ENCODE measurements at places on chromosomes 2 and 18.

DNA sequence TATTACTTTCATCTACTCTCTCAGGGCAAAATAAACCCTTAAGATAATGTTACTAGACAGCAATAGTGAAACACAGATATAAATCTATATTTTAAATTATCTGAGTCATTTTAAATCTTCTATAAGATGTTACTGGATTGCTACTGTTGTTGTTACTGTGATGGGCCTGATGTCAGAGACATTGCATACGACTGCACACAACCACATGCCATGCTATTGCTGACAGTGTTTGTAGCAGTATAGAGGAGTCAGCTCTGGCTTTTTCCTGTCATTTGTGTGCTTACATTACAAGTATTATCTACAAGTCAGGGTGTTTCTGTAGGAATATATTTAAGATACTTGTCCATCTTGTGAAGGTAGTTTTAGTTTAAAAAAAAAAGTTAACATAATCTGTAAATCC lies 63.9 kb downstream of the CCDC148 start:
- no peak for DNase-seq

- peak; percentile 8 for DNase-seq
Observed at GRCh38 chr2:230068016-230068650, 591 bp downstream of the SLC16A14 start.

- DNase-seq = no peak
Observed at GRCh38 chr18:76347341-76347740, 147.7 kb downstream of the ZNF516 start.

GRCh38 chr18:44156776-44157335 lies 523.8 kb upstream of the SETBP1 start:
- no peak for DNase-seq

DNA sequence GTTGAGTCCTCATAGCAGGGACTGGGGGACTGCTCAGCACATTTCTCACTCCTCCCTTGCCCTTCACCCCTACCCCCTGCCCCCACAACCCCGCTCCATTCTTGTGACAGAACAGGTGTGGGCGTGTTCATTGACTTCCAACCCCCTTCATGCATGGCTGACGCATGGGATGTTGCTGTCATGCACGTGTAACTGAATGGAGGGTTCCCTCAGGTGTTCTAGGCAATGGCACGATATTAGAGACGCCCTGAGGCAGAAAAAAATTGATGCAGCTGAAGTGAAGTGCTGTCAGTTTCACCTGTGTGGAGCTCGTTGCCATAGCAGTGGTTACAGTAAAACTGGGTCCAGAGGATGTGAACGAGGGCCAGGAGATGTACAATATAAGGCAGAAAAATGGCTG lies 6.5 kb upstream of the THOC1 start:
- DNase-seq = no peak

- DNase-seq = no peak
Observed at GRCh38 chr18:78793313-78794070, 186.1 kb upstream of the SALL3 start.

- DNase-seq = no peak
Observed at GRCh38 chr2:236600892-236601291, 31.3 kb downstream of the ACKR3 start.

DNA sequence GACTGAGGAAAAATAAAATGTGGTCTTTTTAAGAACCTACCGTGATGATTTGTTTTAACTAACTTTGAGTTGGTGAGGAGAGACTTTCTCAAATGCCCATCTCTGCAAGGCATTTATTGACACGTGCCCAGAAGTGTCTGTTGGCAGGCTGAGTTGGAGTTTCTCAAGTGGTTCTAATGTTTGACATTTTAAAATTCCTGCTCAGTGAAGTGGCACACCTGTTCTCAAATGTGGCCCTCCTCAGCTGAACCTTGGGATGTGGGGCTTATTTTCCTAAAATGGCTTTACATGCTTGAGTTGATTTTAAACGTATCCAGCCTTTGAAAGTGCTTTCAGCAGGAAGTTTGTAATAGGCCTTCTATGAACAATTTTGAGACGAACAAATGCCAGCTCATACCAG lies 876 bp upstream of the CAVIN2 start:
- DNase-seq = no peak

- peak; percentile 86 for DNase-seq
Observed at GRCh38 chr2:236745420-236746210, 176.0 kb downstream of the ACKR3 start.

DNA sequence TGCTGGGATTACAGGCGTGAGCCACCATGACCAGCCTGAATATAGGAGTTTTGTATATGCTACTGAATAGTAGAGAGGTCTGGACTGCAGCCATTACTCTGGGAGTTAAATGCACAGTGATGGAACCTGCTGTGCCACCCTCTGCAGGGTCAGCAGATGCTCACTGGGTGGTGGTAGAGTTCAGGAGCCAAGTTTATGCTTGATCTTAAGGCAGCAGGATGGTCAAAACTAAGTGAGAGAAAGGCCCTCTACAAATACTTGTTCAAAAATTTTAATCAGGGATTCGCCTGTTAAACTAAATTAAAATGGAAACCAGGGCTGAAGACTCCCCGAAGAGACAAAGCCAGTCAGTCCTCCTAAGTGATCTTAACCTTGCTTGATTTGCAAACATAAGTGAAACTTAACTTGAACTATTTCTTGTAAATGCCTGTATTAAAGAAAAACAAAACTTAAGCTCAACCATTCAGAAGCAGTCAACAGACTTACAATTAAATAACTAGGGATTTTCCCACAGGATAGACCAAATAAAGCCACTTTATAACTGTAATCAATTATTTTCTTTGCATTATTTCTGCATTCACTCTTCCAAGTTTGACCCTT lies 4.2 kb upstream of the WDFY1 start:
- DNase-seq = no peak

DNA sequence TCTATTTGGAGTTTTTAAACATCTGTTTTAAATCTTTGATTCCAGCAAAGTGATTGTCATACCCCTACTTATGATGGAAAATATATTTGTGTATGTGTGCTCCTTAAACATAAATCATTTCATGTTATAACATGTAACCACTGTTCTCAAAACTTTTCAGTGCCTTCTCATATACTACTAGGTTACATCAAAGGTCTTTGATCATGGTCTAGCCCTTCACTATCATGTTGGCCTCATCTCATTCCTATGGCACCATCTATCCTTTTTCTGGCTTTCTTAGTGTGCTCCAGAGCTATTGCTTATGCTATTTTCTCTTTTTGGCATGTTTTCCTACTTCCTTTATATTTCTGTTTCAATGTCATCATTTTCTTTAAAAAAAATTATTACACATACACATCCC lies 367.9 kb upstream of the SLC39A10 start:
- DNase-seq = no peak

- peak; percentile 37 for DNase-seq
Observed at GRCh38 chr2:10924441-10924840, 12.7 kb downstream of the KCNF1 start.

- DNase-seq = no peak
Observed at GRCh38 chr2:98485453-98485755, 40.7 kb downstream of the INPP4A start.

DNA sequence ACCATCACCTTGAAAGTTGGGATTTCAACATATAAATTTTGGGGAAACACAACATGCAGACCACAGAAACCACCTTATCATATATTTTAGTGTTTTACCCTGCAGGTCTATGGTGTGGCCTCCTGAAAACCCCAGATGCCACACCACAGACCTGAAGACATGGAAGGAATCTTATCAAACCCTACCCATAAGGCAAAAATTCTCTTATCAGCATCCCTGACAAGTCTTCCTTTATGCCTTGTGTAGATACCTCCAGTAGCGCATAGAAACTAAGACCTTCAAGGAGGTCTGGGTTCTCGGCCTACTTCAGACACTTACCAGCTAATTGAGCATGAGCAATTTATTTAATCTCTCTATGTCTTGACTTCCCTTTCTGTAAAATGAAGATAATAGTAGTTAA lies 59.1 kb upstream of the SLC14A2 start:
- DNase-seq = no peak

GRCh38 chr18:49795612-49796552 lies 17.5 kb downstream of the ACAA2 start:
- DNase-seq = no peak

DNA sequence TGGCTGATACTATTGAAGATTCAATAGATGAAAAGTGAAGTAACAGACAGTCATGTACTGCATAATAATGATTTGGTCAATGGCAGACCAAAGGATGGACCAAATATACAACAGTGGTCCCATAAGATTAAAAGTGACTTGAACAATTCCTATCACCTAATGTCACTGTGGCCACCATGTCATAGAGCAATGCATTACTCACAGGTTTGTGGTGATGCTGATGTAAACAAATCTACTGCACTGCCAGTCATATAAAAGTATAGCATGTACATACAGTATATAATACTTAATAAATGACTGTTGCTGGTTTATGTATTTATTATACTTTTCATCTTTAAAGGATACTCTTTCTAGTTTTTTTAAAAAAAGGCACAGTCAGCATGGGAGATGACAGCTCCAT lies 99.9 kb downstream of the USP34 start:
- no peak for DNase-seq

- no peak for DNase-seq
Observed at GRCh38 chr2:46273225-46273863, 23.9 kb upstream of the EPAS1 start.

- no peak for DNase-seq
Observed at GRCh38 chr2:224817676-224818075, 101.5 kb upstream of the CCDC195 start.

DNA sequence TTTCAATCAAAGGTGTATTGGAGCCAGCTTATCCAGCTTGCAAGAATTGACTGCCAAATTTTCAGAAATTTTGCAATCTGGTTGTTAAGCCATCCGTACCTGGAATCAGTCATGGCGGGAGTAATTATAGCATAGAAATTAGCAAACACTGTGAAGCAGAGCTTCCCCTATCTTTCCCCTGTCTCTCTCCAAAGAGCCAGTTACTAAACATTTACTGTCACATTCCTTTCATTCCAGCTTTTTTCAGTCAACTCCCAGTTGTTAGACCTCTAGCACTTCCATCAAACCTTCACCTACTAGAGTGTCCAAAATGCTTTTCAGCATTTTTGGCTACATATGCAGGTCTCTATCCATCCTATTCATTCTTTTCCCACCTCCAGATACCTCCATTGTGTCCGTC lies 137.4 kb downstream of the MC4R start:
- DNase-seq = peak; percentile 6

- peak; percentile 95 for DNase-seq
Observed at GRCh38 chr18:44826418-44827259, 146.0 kb downstream of the SETBP1 start.
